ENCODE measurements at places on chromosomes 6 and 20.
A peak's percentile ranks its signal among the peaks of the same experiment; 100 is the strongest.

DNA sequence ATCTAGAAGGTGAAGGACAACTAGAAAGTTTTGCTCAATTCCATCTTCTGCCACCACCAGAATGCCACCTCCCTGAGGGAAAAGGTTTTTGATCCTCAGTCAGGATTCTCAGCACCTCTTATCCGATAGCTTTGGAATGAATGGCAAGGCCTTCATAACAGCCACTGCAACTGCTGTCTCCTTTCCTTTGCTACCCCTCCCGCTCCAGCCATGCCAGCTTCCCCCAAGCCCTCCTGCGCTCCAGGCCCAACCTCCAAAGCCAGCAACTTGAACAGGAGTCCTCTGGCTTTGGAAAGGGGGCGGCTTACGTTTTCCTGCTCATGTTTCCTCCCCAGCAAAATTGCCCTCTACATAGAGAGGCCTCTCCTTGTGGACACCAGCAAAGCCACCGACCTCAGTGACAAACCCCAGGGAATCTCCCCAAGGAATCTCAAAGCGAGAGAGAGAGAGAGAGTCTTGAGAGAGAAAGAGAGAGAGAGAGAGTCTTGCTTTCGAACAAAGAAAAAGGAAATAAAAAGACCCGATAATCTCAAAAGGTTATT, 420 bp upstream of the BTN2A1 start:
- DNase-seq: peak; percentile 47

DNA sequence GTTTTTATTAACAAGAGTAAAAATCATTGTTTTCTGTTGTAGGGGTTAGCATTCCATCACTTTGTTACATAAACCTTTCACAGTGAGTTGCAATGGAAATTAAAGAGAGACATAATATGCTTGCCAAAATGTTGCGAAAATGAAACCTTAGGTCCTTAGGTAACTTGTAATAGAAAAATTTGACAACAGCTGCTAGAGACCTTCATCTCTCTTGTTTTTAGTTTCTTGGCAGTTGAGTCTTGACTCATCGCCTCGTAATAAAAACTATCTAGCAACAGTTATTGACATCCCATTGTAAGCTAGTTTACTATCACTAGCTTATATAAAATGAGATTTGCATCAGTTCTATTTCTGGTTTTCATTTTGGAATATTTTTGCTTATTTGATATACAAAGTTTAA, 179.0 kb upstream of the MMS22L start:
- DNase-seq: no peak

GRCh38 chr6:3288711-3289663, 30.2 kb downstream of the PSMG4 start:
- DNase-seq: no peak

GRCh38 chr20:40265825-40266533, 423.1 kb downstream of the MAFB start:
- DNase-seq: no peak

- peak; percentile 43 for DNase-seq
Measured at GRCh38 chr20:62602550-62602949, 39.8 kb upstream of the SLCO4A1 start.

DNA sequence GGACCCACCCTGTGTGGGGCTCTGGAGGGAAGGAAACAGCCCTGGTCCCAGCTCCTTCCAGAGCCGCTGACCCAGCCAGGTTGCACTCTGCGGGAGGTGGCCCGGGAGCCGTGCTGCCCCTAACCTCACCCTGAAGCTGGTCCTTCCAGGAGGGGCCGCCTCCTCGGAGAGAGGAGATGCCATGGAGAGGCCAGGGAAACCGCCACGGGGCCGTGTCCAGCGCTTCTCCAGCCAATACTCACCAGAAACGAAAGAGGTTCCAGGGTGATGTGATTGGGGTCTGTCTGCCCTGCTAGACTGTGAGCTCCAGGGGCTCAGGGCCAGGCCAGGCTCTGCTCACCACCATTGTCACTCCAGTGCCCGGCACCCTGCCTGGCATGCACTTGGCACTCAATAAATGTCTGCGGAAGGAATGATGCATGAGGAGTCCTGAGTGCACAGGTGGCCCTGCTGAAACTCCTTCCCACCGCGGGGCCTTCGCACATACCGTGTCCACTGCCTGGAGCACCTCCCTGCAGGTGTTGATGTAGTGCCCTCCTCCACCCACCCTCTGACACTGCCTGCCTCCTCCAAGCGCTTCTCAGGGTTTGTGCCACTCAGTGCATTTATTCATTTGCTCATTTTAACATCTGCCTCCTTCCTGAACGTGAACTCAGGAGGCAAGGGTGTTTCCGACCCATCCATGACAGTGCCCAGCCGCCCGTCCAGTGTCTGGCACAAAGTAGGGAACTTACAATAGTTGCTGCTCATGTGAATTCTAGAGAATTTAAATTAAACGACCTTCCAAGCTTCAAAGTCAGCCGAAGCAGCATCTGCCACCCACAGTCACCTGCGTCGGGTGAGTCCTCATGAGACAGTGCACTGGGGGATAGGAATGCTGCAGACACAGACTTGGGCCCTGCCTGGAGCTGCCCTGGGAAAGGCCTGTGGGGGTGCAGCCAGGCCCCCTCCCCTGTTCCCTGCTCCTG, 30.3 kb downstream of the RBM38 start:
- DNase-seq: no peak

DNA sequence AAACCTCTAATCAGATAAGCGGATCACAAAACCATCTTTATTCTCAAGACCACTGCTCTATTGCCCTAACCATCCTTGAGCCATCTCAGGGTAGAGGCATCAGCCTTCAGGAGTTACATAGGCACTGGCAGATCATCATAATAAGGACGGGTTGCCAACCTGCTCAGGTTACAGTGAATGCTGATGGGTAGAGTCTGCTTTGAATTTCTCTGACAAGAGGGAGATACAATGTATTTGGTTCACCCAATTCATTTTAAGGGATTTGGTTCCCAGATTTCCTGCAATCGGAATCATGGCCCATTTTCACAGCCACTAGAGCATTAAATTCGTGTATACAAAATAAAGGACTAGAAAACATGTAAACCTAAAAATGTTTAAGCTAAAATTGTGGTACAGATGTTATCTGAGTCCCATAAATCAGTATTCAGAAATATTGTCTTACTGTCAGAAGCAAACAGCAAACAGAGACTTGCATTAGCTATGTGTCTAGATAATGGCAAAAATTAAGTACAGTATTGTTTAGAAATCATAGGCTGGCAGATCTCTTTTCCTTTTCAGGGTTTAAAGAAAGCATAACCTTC, 41.9 kb upstream of the TMEM170B start:
- DNase-seq: no peak

GRCh38 chr20:52082612-52083011, 109.0 kb downstream of the ZFP64 start:
- no peak for DNase-seq

GRCh38 chr6:53257533-53257932, 91.2 kb downstream of the ELOVL5 start:
- DNase-seq: no peak

Data from NCI-H1105 (cell line).